ENCODE measurements at places on chromosomes 5 and 9.

GRCh38 chr9:87610200-87611155 lies 112.8 kb downstream of the DAPK1 start:
- no peak for DNase-seq

- DNase-seq: no peak
Observed at GRCh38 chr5:78719504-78720219, 71.1 kb upstream of the LHFPL2 start.

DNA sequence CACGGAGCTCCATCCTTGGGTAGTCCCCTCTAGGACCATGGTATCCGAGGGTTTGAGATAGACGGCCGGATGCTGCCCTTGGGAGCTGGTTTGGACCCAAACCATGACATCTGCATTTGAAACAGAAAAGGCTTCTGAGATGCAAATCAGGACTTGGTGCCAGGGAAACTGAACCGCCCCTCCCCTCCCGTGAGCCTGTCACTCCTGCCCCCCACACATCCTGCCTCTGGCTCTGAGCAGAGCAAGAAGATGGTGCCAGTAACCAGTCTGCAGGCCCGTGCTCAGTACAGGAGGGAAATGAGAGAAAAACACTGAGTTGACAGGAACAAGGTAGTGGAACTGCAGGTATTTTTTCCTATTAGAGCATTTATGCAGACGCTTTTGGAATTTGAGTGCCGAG lies 18.6 kb downstream of the ARPC5L start:
- no peak for DNase-seq

DNA sequence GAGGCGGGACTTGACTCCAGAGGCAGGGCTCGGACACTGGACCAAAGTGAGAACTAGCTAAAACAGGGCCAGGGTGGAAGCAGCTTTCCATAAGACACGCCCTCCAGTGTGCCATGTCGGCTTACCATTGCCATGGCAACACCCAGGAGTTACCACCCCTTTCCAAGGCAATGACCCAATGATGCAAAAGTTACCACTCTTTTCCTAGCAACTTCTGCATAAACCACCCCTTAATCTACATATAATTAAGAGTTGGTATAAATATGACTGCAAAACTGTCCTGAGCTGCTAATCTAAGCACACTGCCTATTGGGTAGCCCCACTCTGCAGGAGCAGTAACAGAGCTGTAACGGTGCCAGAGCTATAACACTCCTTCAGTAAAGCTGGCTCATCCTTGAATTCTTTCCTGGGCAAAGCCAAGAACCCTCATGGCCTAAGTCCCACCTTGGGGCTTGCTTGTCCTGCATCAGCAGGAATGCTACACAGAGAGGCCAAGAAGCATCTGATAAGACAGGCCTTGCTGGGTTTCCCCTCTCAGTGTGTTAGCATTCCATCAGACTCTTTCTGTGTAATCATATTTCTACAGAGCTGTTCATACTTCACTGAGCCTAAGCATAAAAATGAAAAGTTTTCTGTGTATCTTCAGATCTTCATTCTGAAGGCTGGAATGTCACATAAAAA lies 262.7 kb upstream of the KLF9 start:
- no peak for DNase-seq

- DNase-seq: no peak
Observed at GRCh38 chr9:138023394-138024124, 146.0 kb downstream of the CACNA1B start.

- no peak for DNase-seq
Observed at GRCh38 chr5:54707841-54708240, 190.3 kb downstream of the SNX18 start.

DNA sequence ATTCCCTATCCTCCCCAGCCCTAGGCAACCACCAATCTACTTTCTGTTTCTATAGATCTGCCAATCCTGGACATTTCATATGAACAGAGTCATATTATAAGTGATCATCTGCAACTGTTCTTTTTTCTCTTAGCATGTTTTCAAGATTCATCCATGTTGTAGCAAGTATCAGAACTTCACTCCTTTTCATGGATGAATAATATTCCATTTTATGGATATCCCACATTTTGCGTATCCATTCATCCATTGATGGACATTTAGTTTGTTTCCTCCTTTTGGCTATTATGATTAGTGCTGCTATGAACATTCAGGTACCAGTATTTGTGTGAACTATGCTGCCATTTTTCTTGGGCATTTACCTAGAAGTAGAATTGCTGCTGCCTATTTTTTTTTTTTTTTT lies 51.3 kb upstream of the HAND1 start:
- DNase-seq: no peak

- no peak for DNase-seq
Observed at GRCh38 chr9:70902692-70903131, 218.7 kb downstream of the TRPM3 start.

GRCh38 chr5:78720997-78721396 lies 72.4 kb upstream of the LHFPL2 start:
- no peak for DNase-seq

- peak; percentile 33 for DNase-seq
Observed at GRCh38 chr5:140114341-140115185, 654 bp downstream of the PURA start.

DNA sequence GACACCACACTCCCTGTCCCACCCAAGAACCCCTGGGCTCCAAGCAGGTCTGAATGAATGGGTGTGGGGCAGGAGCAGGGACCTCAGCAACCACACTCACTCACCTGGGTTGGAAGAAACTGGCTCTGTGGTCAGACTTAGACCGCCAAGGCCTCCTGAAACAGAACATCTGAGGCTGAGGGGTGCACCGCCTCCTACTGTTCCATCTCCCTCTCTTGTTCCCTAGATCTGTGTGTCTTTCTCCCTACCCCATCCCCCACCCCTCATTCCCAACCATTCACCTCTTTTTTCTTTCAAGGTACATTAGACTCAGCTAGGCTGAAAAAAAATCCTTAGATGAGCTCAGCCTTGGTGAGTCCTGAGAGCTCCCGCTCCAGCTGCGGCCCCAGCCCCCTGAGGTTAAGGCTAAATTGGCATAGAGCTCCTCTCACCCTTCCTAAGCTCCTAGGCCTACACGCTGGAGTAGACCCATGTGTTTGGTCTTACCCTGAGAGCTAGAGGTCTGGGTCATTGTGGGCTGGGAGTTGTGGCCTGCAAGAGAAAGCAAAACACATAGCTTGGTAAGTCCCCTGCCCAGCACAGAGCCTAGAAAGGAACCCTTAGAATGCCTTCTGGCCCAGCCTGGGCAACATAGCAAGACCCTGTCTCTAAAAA lies 4.8 kb downstream of the ECSCR start:
- DNase-seq: peak; percentile 18

DNA sequence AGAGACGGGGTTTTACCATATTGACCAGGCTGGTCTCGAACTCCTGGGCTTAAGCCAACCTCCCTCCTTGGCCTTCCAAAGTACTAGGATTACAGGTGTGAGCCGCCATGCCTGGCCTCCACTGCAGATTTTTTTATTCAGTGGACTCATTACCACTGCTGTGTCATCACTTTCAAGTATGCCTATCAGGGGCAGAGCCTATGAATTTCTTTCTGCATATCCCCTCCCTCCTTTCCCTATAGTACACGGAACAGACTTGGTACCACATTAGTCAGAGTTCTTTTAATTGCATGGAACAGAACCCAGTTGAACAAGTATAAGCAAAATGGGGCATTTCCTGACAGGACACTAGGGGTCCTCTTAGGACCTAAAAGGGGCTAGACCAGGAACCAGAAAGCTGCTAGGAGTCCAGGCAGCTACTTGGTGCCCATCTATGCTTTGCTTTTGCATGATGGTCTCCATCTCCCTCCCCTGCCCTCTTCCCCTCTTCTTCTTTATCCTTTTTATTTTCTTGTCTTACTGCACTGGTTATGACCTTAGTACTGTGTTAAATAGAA lies 5.8 kb downstream of the BSPRY start:
- no peak for DNase-seq

GRCh38 chr9:113578882-113579282 lies 115.4 kb downstream of the RGS3 start:
- DNase-seq: peak; percentile 93

DNA sequence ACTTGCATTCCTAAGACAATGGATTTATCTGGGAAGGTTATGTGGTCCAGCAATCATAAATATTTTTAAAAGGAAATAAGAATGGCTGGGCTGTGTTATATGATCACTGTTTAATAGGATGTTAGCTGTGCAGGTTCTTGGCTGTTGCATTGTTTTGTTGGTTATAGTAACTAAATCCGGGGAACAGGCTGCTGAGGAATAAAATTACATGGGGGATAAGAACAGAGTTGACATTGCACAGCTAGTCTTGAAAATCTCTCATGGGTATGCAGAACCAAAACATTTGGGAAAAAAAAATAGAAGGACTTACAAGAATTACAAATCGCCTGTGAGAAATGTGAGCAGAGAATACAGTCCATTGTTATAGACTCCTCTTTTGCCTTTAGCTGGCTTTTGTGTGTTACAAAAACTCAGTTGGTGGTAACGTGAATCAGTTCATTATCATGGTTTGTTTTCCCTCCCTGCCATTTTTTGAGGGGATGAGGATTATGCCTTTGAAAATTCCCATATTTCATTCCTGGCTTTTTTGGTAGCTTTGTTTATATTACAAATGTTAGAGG lies 375.3 kb upstream of the DAB2 start:
- no peak for DNase-seq

- no peak for DNase-seq
Observed at GRCh38 chr9:99822109-99822805, 572 bp downstream of the NR4A3 start.

GRCh38 chr5:15326471-15326870 lies 173.5 kb upstream of the FBXL7 start:
- DNase-seq: no peak

GRCh38 chr5:74526111-74526510 lies 114.4 kb downstream of the ENC1 start:
- DNase-seq: no peak

- no peak for DNase-seq
Observed at GRCh38 chr5:157555037-157555640, 20.4 kb downstream of the ADAM19 start.

DNA sequence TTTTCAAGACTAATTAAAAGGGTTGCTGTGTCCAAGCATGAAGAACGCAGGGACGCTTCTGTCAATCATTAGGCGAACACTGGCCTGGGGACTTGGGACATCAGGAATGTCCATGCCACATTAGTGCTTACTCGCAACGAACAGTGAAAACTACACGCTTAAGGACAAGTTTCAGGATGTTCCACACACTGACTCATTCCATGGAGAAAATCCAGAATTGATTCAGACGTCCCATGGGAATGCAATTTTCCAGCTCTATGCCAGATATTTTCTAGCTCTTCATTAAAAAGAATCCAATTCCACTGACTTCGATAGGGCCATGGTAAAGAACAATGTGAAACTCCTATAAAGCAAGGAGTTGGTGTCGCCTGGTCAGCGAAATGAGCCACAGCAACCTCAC lies 98.2 kb downstream of the CAMSAP1 start:
- no peak for DNase-seq

DNA sequence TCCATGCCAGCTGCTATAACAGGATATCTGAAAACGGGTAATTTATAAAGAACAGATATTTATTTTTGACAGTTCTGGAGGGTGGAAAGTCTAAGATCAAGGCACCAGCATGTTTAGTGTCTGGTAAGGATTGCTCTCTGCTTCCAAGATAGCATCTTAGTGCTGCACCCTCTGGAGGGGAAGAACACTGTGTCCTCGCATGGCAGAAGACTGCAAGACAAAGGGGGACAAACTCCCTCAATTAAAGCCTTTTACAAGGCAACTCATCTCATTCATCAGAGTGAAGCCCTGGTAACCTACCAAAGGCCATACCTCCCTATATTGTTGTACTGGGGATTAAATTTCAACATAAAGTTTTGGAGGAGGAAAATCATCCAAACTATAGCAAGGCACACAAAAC lies 298.9 kb upstream of the EDIL3 start:
- no peak for DNase-seq

- no peak for DNase-seq
Observed at GRCh38 chr5:162324328-162324727, 256.8 kb downstream of the GABRG2 start.

- DNase-seq: no peak
Observed at GRCh38 chr9:131815970-131816873, 76.3 kb upstream of the RAPGEF1 start.

DNA sequence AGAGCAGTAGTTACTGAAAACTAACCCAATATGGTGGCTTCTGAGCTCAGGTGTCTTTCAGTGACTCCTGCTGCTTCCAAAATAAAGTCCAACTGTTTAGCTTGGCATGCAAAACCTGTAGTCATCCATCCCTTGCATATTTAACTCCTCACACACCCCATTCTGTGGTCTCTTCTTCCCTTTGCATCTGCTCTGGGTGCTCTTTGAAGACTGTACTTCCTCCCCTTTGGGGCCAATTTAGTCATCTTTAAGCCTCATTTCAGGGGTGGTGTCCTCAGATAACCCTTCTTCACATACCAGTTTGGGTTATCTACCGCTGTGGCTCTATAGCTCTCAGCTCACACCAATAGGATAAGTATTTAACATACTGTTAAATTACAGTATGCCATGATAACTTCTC lies 209.9 kb upstream of the DMRT1 start:
- DNase-seq: no peak

GRCh38 chr5:40656766-40657165 lies 22.9 kb upstream of the PTGER4 start:
- no peak for DNase-seq

DNA sequence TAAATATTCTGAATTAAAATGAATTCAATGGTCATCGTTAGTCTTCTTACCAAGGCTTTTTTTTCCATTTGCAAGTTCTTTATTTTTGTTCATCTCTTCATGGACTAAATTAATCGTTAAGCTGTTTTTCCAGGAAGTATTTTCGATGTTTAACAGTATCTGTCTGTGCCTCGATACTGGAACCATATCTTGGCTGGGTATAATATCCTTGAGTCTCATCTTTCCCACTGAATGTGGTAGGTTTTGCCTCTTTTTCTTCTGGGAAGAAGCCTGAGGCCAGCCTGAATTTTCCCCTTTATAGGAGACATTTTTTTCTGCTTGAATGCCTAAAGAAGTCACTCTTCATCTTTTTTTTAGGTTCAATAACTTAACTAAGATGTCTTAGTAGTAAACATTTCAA lies 4.0 kb upstream of the SEPTIN8 start:
- no peak for DNase-seq

DNA sequence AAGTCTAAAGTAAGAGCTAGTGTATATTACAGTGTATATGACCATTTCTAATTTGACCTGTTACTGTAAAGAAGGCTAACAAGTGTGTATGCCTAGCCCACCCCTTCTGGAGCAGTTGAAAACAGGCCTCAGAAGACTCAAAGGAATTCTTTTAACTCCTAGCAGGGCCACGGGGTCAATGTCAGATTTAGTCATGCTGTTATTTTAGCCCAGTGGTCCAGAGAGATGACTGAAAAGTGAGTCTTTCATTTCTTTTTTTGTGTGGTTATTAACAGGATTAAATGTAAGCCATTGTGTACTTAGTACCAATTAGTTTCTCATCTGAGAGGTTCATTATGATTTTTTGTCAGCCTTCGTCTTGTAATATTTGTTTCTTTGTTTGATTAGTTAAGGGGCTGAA lies 24.4 kb downstream of the ZCCHC7 start:
- DNase-seq: no peak

GRCh38 chr5:112221128-112221527 lies 197.9 kb downstream of the EPB41L4A start:
- no peak for DNase-seq

DNA sequence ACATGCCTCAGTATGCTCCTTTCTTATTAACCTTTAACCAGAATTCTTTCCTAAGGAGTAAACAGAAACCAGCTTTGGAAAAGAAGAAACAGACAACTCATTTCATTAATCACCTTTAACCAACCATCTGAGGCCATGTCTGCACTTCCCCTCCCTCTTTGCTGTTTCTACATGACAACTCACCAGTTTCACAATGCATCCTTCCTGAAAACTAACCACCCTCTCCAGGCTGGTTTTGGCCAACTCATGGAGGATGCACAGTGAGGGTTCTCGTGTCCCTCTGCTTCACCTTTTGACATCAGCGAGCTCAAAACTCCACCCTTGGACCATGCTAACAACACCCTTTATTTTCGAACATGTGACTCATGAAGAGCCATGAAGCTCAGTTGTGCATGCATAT lies 244.1 kb downstream of the ELAVL2 start:
- DNase-seq: no peak
